ENCODE measurements at places on chromosomes 1 and 21.
A peak's percentile ranks its signal among the peaks of the same experiment; 100 is the strongest.

- no peak for DNase-seq
Observed at GRCh38 chr1:158102881-158103674, 77.6 kb upstream of the CD1D start.

GRCh38 chr1:178530502-178530901 lies 17.6 kb downstream of the TEX35 start:
- no peak for DNase-seq

GRCh38 chr1:10717296-10718082 lies 79.0 kb downstream of the CASZ1 start:
- no peak for DNase-seq

DNA sequence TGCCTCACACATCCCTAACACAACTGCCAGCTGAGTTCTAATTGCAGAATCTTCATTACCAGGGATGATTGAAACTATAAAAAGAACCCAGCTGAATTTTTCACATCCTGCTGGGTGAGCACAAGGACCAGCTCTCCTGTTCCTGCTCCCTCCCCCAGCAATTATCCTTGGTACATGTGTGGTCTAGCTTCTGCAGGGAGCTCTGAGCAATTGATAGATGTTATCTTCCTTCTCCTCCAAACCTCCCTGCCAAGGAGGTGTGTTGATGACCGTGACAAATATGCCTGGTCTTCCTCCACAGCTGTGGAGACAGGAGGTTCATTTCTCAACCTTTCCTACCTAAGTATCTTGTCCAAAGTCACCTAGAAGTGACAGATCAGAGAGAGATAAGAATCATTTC lies 65.3 kb upstream of the MAN1A2 start:
- no peak for DNase-seq

DNA sequence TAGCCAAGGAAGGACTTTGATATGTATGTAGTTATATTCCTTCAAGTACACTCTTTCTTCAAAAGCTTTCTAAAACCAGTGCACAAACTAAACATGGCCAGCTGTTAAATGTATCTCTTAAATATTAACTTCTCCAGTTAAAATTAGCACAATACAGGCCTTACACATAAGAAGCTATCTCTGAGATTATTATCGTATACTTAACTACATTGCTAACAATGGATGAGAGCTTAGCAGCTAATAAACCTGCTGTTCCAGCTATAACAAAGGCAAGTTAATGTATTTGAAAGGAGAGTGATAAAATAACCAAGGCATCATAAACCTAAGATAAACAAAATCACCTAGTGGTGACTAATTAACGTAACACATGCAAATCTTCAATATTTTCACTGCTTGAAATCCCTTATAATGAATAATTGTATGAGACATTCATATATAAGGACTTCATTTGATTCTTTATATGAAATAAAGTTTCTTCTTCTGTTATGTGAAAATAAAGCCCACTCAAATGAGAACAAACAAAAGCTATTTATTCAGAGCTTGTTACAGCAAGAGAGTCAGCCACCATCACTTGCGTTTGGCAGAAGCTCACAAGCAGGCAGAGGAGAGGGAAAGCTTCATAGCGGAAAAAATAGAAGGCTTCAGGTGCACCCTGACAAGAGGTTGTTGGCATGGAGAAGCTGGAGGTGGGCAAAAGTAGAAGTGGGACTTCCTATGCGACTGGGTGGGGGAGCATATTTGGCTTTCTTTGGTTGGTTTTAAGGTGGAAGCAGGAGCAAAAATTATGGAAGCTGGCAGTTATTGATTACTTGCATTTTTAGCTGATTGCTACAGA lies 274.1 kb upstream of the CHRM3 start:
- no peak for DNase-seq

DNA sequence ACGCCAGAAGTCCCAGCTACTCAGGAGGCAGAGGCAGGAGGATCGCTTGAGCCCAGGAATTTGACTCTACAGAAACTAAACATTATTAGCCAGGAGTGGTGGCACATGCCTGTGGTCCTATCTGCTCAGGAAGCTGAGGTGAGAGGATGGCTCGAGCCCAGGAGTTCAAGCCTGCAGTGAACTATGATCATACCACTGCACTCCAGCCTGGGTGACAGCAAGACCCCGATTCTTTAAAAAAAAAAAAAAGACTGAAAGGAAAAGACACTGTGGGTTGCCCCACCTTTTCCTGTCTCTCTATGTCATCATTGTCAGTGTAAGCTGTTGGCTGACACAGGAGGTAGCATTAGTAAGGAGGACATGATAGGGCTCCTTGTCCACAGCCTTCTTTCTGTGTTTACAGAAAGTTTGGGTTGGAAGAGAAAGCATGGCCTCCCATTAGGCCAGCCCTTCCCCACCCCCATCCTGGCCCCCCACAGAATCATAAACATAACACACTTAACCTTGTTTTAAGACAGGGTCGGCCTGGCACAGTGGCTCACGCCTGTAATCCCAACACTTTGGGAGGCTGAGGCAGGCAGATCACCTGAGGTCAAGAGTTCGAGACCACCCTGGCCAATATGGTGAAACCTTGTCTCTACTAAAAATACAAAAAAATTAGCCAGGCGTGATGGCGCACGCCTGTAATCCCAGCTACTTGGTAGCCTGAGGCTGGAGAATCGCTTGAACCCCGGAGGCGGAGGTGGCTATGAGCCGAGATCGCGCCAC lies 20.6 kb upstream of the RCAN3 start:
- DNase-seq = no peak

DNA sequence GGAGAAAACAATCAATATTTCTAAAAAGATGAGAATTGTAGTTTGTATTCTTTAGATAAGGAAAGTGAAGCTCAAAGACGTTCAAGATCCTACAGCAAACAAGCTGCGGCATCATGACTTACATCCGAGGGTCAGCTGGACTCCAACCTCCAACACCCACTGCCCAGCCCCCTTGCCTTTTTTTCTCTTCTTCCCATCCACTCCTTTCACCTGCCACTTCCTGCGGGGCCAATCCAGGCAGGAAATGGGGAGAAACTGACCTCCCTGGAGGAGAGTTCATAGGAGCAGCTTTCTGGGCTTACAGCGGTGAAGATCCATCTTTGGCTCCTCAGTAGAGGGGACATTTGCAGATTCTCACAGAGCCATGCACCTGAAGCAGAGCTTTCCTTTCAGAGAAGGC lies 361.5 kb downstream of the PTPRU start:
- DNase-seq = no peak

- DNase-seq = no peak
Observed at GRCh38 chr1:30034627-30035521, 688.5 kb downstream of the MATN1 start.

- peak; percentile 51 for DNase-seq
Observed at GRCh38 chr1:21189906-21190500, 13.3 kb upstream of the EIF4G3 start.

Measured in RPMI8226 (cell line).